ENCODE measurements at places on chromosomes 11 and 22.

DNA sequence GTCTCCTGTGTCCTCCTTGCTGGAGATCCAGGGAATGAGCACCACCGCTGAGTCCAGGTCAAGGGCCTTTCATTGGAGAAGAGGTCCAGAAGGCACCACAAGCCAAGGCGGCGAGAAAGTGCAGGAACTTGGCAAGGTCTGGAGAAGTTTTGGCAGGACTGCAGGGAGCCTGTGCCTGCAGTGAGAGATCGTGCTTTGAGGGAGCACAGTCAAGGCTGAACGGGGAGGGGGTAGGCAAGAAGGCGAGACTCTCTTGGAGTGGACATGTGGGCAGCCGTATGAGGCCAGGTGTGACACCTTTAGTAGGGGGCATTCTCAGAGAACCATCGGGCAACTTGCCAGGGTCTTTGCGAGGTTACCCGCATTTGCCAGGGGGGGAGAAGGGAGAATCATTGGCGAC is 30.5 kb downstream of the LRRC10B start:
- no peak for DNase-seq

DNA sequence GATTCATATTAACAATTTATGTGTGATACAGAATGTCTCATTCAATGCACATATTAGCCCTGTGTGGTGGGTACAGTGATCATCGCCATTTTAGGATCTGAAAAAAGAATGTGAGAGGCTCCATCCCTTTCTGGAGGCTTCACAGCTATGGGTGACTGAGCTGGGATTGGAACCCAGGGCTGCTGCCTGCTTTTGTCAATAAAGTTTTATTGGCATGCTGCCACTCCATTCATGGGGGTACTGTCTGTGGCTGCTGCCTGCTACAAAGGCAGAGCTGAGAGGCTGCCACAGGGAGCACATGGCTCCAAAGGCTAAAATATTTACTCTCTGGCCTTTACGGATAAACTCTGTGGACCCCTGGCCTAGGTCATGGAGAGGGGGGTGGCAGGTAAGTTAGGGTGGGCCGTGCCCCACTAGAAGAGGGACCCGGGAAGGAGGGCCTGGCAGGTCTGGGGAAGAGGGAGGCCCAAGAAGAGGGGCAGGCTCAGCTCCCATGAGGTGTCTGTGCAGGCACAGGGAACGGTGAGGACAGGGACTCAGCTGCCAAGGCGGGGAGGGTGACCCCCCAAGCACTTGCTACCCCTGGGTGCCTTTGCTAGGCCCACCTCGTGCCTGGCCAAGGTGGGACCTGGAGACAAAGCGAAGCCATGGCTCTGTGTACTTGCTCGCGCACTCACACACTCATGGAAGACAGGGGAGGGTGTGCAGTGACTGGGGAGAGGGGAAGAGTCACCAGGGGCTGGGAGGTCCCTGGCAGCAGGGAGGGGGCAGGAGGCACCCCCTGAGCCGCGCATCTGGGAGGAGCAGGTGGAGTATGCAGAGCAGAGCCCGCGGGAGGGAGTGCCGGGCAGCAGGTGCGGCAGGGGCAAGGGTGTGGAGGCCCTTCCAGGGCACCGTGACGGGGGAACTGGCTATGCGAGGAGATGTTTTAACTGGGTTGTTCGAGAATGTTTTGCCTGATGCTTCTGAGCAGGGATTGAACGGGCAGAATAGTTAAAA is 335.3 kb downstream of the CTTN start:
- DNase-seq, result no peak

- no peak for DNase-seq
These were observed at the start of gene MMP26 for GRCh38 chr11:4704054-4704789. TSS of gene MMP26 (plus strand) at chr11:4704784.

DNA sequence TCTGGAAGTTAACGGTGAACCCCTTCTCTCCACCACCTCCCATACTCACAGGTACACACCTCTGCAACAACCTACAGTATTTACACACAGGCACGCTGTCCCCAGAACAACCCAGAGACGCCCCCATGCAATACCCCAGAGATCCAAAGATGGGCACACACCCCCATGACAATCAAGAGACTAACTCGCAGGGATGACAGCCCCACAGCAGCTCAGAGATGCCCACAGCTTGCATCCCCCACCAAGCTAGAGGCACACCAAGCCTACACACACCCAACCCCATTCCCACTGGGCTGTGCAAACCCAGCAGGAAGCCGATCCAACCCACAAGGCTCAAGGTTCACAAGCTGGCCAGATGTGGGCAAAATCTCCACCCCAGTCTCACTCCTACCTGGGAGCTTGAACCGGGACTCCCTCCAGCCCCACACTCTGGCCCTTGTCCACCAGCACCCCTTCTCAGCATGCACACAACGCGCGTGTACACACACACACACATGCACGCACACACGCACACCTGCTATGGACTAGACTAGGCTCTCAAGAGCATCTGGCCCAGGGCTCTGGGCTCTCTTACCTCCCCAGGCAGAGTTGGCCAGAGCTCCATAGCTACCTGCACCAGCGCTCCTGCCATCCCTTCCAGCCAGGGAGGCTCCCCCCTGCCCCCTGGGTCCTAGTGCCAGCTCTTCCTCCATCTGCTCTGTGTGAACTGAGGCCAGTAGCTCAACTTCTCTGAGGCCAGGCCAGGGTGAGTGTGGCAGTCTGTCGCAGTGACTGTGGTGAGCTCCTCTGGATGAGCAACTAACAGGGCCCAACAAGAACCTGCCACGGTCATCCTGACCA is 11.5 kb downstream of the STARD10 start:
- peak; percentile 40 for DNase-seq

- peak; percentile 60 for DNase-seq
These were observed 875 bp downstream of the TCP11L1 start for GRCh38 chr11:33040033-33040861.

- DNase-seq, result no peak
These were observed 60.2 kb upstream of the EMID1 start for GRCh38 chr22:29145321-29146072.

DNA sequence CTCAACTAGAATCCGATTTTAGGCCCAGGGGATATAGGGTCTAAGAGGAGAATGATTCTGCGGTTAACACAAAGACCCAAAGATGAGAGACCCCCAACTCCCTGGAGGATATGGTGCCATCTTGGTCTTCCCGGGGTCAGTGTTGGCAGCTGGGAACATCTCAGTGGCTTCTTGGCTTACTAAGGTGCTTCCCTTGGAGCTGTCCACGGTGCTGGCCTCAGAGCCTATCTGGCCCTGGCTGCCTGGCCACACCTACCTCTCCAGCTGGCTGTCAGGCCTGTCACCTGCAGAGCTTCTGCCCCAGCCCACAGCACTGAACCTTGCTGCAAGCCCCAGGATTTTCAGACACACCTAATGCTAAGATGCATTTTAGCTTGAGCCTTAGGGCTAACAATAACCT is 70.7 kb upstream of the THY1 start:
- peak; percentile 81 for DNase-seq

- peak; percentile 61 for DNase-seq
These were observed 1.0 kb downstream of the LMO1 start for GRCh38 chr11:8262552-8263108.

DNA sequence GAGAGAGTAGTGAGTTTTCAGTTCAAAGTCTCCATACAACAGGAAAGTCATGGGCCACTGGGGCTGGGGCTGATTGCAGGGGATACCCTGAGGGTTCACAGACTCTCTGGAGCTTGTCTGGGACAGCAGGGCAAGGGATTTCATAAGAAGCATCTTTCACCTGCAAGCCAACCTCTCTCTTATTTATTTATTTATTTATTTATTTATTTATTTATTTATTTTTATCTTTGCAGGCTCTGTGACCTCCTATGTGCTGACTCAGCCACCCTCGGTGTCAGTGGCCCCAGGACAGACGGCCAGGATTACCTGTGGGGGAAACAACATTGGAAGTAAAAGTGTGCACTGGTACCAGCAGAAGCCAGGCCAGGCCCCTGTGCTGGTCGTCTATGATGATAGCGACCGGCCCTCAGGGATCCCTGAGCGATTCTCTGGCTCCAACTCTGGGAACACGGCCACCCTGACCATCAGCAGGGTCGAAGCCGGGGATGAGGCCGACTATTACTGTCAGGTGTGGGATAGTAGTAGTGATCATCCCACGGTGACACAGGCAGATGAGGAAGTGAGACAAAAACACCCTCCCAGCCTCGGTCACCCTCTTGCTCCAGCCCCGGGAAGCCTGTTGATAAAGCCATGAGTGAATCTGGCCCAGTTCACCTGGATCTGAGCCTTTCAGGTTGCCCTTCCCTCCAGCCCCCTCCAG is 68.4 kb downstream of the GGTLC2 start:
- DNase-seq, result no peak

- DNase-seq, result peak; percentile 76
These were observed 17.0 kb downstream of the P2RY6 start for GRCh38 chr11:73288873-73289707.

- no peak for DNase-seq
These were observed 110.2 kb downstream of the TEAD1 start for GRCh38 chr11:12784445-12784844.

- DNase-seq, result no peak
These were observed 1.0 kb downstream of the HOATZ start for GRCh38 chr11:111515591-111515990.

GRCh38 chr22:49468487-49469198 is 359.0 kb downstream of the BRD1 start:
- no peak for DNase-seq

GRCh38 chr11:86571273-86571948 is 101.0 kb downstream of the ME3 start:
- DNase-seq, result no peak

DNA sequence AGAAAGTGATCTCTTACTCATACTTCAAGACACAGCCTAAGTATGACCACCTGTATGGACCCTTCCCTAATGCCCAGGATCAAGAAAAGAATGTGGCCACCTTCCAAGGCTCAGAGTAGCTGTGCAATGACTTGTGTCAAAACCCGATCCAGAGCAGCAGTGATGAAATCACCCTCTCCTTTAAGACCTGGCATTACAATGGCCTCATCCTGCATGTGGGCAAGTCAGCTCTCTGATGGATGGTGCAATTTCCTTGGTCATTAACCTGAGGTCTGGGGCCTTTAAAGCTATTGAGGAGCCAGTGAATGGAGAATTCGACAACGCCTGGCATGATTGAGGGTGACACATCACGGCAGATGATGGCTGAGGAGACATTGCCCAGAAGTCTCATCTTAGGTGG is 9.1 kb upstream of the TUBA8 start:
- DNase-seq, result no peak

DNA sequence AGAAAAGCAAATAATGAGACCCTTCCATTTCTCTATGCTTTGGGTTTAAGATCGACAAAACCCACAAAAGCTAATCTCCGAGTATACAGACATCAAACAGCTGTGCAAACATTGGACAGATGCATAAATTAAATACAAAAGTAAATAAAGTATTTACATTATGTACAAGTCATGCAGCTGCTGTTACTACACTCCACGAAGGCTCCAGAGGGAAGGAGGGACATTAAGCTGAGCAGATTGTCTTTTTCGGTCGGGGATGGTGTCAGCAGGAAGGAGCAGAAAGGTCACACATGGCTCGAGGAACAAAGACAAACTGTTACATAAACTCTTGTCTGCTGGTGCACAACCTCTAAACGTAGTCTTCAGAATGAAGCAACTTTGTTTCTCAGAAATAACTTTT is 88.8 kb upstream of the BARX2 start:
- DNase-seq, result no peak
